ENCODE measurements at places on chromosomes 3 and 15.
A peak's percentile ranks its signal among the peaks of the same experiment; 100 is the strongest.

DNA sequence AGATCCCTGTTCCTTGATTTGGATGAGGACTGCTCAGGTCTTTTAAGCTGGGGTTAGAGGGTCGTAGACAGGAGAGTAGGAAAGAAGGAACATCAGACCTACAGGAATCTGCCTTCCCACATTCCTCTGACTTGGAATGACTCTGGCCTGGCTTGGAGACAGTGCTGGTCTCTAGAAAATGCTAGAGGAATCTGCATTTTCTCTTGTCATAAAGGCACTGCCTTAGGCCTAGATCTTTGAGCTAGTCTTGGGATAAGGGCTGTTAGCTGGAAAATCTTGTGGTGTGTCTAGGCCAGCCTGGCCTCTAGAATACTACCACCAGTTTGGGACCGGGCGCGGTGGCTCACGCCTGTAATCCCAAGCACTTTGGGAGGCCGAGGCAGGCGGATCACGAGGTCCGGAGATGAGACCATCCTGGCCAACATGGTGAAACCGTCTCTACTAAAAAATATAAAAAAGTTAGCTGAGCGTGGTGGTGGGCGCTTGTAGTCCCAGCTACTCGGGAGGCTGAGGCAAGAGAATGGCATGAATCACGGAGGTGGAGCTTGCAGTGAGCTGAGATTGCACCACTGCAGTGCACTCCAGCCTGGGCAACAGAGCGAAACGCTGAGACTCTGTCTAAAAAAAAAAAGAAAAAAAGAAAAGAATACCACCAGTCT, 17.3 kb upstream of the BSN start:
- no peak for DNase-seq

DNA sequence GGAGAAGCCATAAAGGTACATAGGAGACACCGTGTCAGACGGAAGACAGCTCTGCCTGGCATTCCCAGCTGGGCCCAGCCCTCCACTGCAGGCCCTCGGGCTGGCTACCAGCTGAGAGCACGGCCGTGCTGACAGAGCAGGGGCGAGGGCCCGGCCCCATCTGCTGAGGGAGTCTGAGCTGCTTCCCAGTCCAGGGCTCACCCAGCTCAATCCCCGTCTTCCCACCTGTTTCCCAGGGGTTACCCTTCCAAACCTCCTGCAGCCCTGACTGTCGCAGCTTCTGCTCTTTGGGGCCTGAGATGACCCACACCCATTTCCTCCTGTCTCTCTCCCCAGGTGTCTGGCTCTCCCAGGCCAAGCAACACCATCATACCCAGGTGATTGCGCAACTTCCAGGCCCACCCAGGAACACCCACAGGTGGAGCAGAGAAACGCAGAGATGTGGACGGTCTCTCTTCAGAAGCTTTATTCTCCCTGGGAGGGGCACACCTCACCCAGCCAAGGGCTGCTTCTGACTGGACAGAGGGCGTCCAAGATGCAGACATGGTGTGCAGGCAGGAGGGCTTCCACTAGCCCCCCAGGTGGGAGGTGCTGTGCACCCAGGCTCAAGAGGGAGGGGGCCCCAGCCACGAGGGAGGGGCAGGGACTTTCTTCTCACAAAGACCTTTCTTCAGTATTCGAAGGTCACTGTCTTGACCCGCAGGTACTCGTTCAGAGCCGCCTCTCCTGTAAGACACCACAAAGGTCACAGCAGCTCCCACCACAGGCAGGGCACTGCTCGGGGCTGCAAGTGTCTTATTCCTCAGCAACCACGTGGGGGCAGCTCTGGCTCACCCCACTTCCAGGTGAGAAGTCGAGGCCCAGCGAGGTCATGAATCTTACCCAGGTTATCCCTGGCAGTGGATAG, 19.4 kb upstream of the SLC41A3 start:
- no peak for DNase-seq

DNA sequence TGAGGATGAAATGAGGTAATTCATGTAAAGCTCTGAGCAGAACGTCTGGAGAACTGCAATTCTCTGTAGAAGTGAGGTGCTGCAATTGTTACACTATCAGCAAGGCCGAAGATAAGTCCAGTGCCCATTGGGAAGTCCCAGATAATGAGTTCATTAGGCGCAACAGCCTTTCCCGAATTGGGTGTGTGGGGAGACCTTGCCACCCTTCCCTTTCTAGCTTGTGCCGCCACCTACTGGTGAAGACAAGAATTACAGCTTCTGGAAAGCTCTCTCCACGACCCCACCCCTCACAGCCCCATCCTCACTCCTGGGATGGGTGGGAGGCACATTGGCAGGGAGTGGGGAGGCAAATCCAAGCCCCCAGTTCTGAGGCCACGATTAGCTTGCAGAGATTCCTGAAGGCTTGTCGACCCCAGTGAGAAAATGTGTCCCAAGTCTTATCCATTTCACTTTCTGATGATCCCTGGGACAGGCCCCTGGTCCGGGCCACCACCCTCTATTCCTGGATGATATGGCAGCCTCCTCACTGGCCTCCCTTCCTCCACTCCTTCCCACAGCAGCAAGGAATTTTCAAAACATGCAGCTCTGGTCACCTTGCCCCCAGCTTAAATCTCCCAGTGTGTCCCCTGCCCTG, 36.4 kb downstream of the FAM3D start:
- peak; percentile 74 for DNase-seq

GRCh38 chr3:161796780-161797179, 300.2 kb downstream of the OTOL1 start:
- no peak for DNase-seq

DNA sequence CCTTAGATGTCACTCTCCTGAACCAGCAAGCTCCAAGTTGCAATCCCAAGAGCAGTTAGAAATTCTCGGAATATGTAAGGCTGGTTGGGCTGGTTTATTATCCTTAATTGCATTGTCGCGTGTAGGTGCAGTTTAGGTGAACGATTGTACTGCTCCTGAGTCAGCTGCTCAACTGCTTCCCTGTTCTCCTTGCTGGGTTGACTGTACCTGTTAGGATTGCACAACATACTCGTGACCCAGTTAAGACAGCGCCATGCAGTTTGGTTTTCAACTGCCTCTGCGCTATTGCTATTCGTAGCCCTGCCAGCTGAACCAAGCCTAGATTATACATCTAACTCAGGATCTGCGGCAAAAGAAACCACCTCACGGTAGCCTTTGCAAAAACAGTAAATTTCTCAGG, 41.0 kb downstream of the BCL2L10 start:
- DNase-seq: no peak

DNA sequence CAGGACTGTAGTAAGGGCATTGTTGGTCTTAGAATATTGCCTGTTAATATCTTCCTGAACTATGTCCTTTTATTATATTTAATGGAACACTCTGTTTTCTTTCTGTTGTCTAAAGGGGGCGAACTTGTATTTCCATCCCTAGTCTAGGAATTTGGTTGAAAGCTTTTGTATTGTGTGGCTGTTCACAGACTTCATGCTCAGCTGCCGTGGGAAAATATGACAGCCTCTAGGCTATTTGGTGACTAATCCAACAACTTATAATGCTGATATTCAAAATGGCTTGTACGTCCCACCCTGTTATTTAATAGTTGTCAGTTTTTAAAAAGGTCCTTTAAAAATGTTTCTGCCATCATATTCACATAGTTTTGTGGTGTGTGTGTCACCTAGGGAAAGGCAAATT, 202.6 kb downstream of the KLHL25 start:
- DNase-seq: peak; percentile 82

- DNase-seq: no peak
Measured at GRCh38 chr3:154794814-154795445, 285.2 kb upstream of the MME start.

DNA sequence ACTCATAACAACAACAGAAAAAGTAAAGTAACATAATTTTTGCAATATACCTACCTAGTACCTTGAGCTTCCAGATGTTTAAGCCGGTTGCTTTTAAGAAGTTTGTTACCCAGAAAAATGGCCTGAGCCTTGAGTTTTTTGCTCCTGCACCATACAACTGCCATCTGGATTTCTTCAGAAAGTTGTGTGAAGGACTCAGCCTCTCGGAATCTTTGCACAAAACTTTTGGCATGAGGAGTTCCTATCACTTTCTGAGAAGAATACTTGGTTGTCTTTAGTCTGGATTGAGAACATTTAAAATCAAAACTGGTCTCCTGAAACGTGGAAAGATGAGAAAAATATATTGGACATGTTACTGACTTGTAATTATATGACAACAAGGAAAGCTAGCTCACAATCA, 17.3 kb downstream of the GTPBP8 start:
- DNase-seq: no peak

- no peak for DNase-seq
Measured at GRCh38 chr3:106963442-106963841, 413.8 kb upstream of the CCDC54 start.

GRCh38 chr3:113222451-113223086, 11.2 kb downstream of the BOC start:
- DNase-seq: peak; percentile 12

DNA sequence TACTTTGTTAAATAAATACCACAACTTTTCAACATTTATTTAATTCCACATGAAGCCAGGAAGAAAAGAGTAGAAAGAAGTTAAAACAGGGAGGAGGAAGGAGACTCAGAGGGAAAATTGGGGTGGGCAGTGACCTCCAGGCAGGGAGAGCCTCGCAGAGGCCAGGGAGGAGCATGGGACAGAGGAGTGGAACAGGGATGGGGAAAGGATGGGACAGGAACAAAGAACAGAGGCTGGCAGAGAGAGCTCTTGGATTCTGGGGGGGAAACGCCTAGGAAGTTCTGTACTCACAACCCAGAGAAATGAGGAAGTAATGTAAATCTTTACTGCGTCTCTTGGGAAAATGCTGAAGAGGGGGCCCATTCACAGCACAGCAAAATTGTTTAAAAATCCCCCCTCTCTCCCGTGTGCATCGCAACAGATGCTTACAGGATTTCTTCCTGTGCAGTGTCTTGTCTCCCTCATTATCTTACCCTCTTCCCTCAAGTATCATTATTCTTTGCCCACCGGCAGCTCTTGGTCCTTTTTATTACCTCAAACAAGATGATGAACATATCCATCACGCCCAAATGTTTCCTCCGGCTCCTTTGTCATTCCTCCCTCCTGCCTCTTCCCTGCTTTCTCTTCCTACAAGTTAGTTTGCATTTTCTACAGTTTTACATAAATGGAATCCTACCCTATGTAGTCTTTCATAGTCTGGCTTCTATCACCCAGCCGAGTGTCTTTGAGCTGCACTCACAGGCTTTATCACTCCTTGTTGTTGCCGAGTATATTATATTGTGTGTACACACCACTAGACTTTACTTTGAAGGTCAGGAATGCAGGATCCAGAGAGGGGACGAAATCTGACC, 65.5 kb downstream of the ARHGAP31 start:
- no peak for DNase-seq

GRCh38 chr3:10774825-10775224, 41.2 kb upstream of the SLC6A11 start:
- no peak for DNase-seq

DNA sequence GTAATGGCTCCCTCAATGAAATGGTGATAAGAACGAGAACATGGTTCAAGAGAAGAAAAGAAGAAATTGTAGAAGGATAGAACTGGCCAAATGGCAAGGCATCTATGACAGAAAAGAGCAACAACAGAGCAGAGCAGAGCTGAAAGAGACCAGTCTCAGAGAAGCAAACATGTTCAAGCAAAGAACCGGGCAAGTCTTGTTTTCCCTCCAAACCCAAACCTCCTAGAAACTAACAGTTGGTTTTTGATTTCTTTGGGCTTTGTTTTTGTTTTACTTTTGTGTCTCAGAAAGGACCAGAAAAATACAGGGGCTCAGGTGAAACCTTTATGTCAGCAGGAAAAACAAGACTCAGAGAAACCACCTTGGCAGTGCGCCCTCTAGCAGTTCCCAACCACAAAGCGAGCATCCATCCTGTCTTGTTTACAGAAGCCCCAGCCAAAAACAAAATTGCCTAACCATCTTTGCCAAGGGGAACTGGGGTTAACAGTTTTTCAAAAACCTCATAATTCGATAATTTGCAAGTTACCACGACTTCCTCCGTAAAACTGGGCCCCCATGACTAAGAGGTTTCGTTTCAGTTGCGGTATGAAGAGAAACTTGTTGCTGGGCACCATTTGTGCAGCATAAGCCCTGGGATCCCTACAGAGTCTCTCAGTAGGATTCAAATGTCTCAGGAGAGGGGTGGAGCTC, 159.2 kb upstream of the SLC24A5 start:
- DNase-seq: no peak

GRCh38 chr3:119702530-119703527, at the start of gene CFAP91:
TSS of gene CFAP91 (plus strand) at chr3:119703022. CDS start at chr3:119703099, 77 bp downstream.
- DNase-seq: peak; percentile 87

DNA sequence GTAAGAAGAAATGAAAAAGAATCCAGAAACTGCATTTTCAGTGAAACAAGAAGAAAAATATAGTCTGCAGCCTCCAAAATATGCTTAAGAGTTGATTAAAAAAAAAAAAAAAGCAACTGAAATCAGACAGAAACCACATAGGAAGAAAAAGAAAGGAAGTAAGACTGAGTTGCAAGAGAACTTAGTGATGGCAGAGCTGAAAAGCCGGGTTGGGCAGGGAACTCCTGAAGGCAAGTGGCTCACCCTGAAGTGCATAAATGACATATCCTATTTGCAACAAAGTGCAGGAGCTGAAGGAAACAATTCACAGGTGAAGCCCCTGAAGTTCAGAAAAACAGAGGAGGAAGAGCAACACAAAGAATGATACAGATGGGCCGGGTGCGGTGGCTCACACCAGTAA, 108.8 kb upstream of the SLC25A36 start:
- DNase-seq: no peak

- no peak for DNase-seq
Measured at GRCh38 chr3:98788651-98789050, 25.5 kb downstream of the ST3GAL6 start.

GRCh38 chr15:63232405-63232804, 43.0 kb downstream of the RAB8B start:
- no peak for DNase-seq

DNA sequence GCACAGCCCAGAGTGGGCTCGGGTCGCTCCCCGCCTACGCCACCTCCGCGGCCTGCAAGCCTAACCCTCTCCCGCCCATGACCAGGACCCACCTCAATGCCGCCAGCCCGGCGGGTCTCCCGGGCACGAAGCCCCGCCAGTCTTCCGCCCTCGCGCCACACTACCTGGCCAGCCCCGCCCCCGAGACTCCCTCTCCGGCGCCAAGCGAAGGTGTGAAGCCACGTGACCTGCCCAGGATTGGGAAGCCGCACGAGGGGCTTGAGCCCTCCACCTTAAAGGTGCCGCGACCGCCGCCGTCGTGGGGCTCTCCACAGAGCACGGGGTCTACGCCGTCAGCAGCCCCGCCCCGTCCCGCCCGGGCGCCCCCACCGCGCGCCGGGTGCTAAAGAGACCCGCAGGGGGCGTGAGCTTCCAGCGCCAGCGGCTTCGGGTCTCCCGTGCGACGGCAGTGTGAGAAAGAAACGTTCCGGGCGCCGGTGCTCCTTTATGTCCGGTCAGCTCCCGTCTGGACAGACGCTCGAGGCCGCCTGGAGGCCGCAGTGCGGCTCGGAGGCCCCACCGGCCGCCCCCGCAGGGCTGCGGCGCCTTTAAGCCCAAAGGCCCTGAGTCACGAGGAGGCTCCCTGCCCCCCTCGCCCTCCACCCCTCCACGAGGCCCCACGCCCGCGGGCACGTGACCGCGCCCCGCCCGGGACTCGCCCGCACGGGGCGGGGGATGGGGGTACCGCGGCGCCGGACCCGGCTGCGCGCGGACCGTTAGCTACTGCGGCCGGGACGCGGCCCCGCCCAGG, at the start of gene CPEB1:
Gene CPEB1, minus strand, starts transcription at position 319 of the 790 bp plus-strand sequence. CDS start 18,904 bp downstream, outside the sequence.
- no peak for DNase-seq

GRCh38 chr15:81863162-81863561, 182.7 kb downstream of the MEX3B start:
- DNase-seq: no peak

Measured in muscle of back (tissue), 13 donors.